ENCODE measurements at places on chromosomes 11 and 22.

DNA sequence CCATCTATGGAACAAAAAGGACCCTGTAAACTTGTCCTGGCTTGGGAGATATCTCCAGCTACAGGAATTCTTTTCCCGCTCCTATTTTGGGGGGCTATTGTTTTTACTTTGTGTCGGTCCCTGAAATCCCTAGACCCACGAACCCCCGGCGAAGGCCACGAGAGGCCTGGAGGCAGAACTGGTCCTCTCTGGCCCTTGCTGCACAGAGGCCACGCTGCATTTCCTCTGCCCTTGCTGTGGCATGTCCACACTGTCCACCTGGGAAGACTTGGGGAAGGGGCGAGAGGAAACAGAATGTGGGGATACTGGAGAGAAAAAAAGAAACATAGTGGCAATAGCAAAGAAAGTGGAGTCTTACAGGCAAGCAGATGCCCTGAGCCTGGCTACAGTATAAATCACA is 2.3 kb upstream of the ANO1 start:
- no peak for DNase-seq

DNA sequence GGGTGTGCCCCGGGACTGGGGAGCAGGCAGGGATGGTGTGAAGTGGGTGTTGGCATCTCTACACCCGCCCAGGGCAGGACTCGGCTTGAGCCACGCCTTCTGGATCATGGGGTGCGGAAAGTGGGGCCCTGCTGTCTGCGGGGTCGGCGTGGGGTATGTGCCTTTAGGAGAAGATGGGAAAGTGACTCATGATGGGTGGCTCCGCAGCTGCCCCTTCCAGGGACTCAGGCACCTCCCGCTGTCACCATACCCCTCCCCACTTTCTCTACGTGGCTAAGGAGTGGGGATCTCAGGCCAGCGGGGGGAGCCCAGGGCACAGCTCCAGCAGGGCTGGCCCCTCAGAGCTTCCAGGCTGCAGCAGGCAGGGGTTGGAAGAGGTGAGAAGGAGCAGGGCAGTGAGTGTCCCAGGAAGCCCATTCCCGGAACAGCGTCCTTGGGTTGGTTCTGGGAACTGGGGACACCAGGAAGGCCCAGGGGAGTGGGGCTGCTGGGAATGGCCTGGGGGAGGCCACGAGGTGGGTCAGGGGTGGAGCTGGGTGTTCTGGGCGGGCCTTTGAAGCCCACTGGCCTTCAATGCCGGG is 102.9 kb upstream of the FGF3 start:
- no peak for DNase-seq

DNA sequence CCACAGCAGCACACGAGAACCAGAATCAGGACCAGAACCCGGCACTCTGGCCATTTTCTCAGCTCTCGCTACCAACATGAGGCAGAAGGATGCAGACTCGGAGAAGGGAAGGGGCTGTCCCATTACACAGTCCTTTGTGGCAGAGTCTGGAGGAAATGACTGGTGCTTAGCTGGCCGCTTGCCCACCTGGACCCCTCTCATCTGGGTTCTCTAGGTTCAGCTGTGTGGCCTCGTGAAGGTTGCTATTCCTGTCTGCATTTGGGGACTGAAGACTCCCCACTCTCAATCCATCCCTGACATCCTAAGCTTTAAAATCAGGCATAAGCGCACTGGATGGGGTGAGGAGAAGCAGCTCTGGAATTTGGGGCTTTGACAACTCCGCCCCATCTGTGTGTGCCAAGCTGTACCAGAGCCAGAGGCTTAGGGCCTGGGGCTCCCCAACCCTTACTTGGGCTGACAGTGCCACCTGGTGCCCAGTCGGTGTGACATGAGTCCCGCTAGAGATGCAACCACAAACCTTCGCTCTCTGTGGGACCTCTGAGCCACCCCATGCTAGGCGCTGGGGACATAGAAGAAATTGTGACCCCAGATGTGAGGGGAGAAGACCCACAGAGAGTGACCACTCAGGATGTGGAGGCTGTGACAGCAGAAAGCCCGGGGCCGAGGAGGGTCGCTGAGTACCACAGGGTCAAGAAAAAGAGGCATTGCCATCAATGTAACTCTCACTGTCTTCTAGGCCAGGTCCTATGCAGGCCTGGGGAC is 35.8 kb upstream of the FCHSD2 start:
- no peak for DNase-seq

DNA sequence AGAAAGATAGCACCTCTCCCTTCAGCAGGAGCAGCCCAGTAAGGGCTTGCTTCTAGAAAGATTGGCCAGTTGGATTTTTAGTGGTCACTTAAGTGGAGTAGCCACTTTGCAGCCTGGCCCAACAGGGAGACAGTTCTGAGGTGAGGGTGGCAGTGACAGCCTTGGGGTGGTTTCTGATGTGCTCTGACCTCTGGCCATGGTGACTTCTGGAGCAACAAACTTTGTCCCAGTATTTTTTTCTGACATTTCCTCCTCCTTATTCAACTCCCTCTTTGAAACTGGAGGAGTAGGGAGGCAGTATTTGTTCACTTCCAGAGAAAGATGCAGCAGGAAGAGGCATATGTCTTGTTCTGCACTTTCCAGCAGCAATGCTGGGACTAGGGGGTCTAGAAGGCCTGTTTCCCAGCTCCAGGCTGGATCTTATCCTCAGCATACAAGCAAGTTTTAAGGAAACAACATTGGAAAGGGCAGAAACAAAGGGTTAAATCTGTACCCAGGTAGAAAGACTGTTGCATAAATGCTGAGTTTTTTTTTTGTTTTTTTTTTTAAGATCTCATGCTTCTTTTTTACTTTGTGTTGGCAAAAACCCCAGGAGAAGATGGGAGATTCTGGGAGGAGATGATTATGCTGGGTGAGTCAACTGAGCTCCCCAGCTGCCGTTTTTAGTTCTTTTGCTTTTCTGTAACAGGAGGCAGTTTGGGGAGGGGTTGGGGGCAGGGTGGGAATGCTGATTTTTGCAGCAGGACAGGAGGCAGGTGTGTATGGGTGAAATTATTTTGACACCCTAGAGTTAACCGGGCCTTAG is 37.2 kb downstream of the RCOR2 start:
- no peak for DNase-seq

GRCh38 chr11:45932217-45932616 is 9.8 kb downstream of the LARGE2 start:
- DNase-seq: no peak

- DNase-seq: no peak
Observed at GRCh38 chr11:110031171-110031570, 62.0 kb upstream of the ZC3H12C start.

DNA sequence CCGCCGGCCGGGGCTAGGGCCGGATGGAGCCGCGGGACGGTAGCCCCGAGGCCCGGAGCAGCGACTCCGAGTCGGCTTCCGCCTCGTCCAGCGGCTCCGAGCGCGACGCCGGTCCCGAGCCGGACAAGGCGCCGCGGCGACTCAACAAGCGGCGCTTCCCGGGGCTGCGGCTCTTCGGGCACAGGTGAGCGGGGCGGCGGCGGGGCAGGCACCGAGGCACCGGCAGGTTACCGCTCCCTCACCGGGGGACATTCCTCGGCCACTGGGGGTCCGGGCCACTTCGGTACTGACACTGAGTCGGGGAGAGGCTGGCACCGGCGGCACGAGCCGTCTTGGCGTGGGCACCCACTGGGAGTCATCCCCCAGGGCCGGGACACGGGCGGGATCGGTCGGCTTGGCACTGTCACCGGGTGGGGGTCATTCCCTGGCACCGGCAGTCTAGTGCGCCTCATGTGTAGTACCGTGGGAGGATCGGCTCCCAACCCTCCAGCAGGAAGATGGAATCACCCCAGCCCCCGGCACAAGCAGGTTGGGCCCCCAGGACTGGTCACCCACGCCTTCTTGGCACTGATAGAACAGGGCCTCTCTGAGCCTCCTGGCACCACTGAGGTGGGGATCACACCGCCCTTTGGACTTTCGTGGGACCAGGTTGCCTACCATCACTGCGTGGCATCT is 511 bp downstream of the DGKZ start:
- DNase-seq: no peak

DNA sequence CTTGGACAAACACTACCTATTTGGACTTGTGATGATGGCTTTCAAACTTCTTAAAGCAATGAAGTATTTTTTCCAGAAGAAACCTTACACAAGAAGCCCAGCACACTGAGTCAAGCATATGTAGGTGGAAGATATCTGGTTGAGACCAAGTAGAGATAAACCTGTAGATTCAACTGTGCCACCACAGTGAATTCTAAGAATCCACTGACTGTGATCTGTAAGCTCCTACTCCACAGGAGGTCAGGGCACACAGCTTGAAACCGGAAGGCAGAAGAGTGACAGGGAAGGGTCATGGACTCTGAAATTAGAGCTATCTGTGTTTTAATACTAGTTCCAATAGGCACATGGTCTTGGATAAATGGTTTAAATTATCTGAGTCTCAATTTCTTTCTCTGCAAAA is 404.5 kb downstream of the ETS1 start:
- DNase-seq: no peak

DNA sequence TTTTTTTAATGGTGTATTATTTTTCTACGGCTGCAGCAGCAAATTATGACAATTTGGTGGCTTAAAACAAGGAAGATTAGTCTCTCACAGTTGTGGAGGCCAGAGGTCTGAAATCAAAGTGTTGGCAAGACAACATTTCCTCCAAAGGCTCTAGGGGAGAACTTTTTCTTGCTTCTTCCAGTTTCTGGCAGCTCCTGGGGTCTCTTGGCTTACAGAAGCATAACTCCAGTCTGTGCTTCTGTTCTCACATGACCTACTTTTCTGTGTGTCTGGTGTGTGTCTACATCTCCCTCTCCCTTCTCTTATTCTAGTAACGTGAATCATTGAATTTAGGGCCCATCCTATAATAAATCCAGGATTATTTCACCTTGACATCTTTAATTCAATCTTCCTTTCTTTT is 551.9 kb upstream of the LUZP2 start:
- no peak for DNase-seq

Measured in GM12864 (cell line).